ENCODE measurements at places on chromosomes 6 and 20. TPM values are rescaled to one million over a fixed set of nuclear protein-coding genes. Genes with fewer than 3 reads are reported as not detected.

Gene ULBP1
- total RNA-seq: 0.12 TPM

Gene DOK5
- total RNA-seq: 14.6 TPM

Gene PKIB
- 3.8 TPM for total RNA-seq

Gene SLC4A11
- 0.75 TPM for total RNA-seq

Gene RCAN2
- 1.5 TPM for total RNA-seq

Gene NRSN1
- not detected for total RNA-seq

Gene RBL1
- 12.9 TPM for total RNA-seq

Gene TRAM2
- 40.5 TPM for total RNA-seq

Gene CALHM5
- total RNA-seq: 3.0 TPM

Gene CST4
- 0.22 TPM for total RNA-seq

Gene ZNF133
- total RNA-seq: 28.6 TPM

Gene FAM83C
- total RNA-seq: not detected

Gene CLDN20
- not detected for total RNA-seq

Gene MARCKS
- 130 TPM for total RNA-seq

Gene SPEF1
- 0.25 TPM for total RNA-seq

Gene IL17F
- total RNA-seq: not detected

Gene RSPH4A
- 0.12 TPM for total RNA-seq

Gene DDO
- total RNA-seq: 3.0 TPM

Gene ADTRP
- 6.9 TPM for total RNA-seq

Gene BMP6
- 3.7 TPM for total RNA-seq

Gene TCF15
- total RNA-seq: not detected

Gene HLA-DQB2
- not detected for total RNA-seq

Gene ARFGEF3
- total RNA-seq: 1.7 TPM

Gene DEFB132
- total RNA-seq: not detected

Gene C6orf52
- 1.5 TPM for total RNA-seq

Gene OPRL1
- total RNA-seq: 1.1 TPM

Gene MCHR2
- total RNA-seq: not detected

Gene PRR18
- total RNA-seq: not detected

Gene NKAIN2
- not detected for total RNA-seq

Gene EDN1
- total RNA-seq: 1.3 TPM

Gene FGD2
- total RNA-seq: not detected

Gene LINC00237
- total RNA-seq: not detected

Gene ALDH8A1
- total RNA-seq: not detected

Gene SMLR1
- not detected for total RNA-seq
